ENCODE measurements at places on chromosomes 3 and 15. TPM values are rescaled to one million over a fixed set of nuclear protein-coding genes. Genes with fewer than 3 reads are reported as not detected.

Gene CCDC80
- total RNA-seq, result 281 TPM

Gene ACTRT3
- total RNA-seq, result 7.1 TPM

Gene CLRN1
- not detected for total RNA-seq

Gene PRR20G
- total RNA-seq, result not detected

Gene SERINC4
- total RNA-seq, result not detected

Gene MST1R
- 0.86 TPM for total RNA-seq

Gene CCDC33
- 0.16 TPM for total RNA-seq

Gene DNASE1L3
- not detected for total RNA-seq

Gene CEP63
- 25.4 TPM for total RNA-seq

Gene FETUB
- not detected for total RNA-seq

Gene GOLGA8Q
- total RNA-seq, result 2.8 TPM

Gene CSNK1G1
- total RNA-seq, result 20.3 TPM

Gene GRAMD1C
- total RNA-seq, result 6.8 TPM

Gene LNP1
- 3.9 TPM for total RNA-seq

Gene ISL2
- 6.7 TPM for total RNA-seq

Gene SYNPR
- total RNA-seq, result not detected

Gene HOMER2
- 9.0 TPM for total RNA-seq

Gene C3orf22
- total RNA-seq, result not detected

Gene DLEC1
- total RNA-seq, result 0.09 TPM

Gene SLC51B
- 1.0 TPM for total RNA-seq

Gene SPINK8
- total RNA-seq, result not detected

Gene TICRR
- 0.32 TPM for total RNA-seq

Gene TBC1D23
- total RNA-seq, result 50.2 TPM

Gene KBTBD8
- total RNA-seq, result 0.77 TPM

Gene GPR171
- total RNA-seq, result not detected

Gene DISP2
- total RNA-seq, result 0.16 TPM

Gene LRRK1
- total RNA-seq, result 10.8 TPM

Gene FBXW12
- not detected for total RNA-seq

Gene CAPN3
- 1.7 TPM for total RNA-seq

Gene CAND2
- total RNA-seq, result 5.0 TPM

Gene NR2E3
- 0.09 TPM for total RNA-seq

Gene GP9
- not detected for total RNA-seq

Gene LOXL1
- 201 TPM for total RNA-seq

Gene CFAP100
- not detected for total RNA-seq

Gene CHRFAM7A
- total RNA-seq, result 0.69 TPM

Gene ARID3B
- total RNA-seq, result 1.0 TPM

Gene DNAH1
- total RNA-seq, result 4.8 TPM

Gene CA12
- 101 TPM for total RNA-seq

Gene GATA2
- 7.6 TPM for total RNA-seq

Gene TMCO5A
- total RNA-seq, result not detected

Gene SKIL
- 50.5 TPM for total RNA-seq

Gene SEMA7A
- total RNA-seq, result 5.8 TPM

Gene AGTR1
- 2.5 TPM for total RNA-seq

Gene FSD2
- not detected for total RNA-seq

Gene CTXND1
- total RNA-seq, result not detected

Gene PDZRN3
- total RNA-seq, result 33.9 TPM

Gene SHQ1
- total RNA-seq, result 12.6 TPM

Gene ISLR
- total RNA-seq, result 214 TPM

Gene GOLGA8N
- total RNA-seq, result 4.3 TPM

Gene PLIN1
- total RNA-seq, result not detected

Gene CFAP44
- total RNA-seq, result 4.4 TPM

Gene GXYLT2
- total RNA-seq, result 24.1 TPM

Gene KLHL40
- not detected for total RNA-seq

Gene P3H2
- total RNA-seq, result 2.6 TPM
